ENCODE measurements at places on chromosomes 2 and 18.

DNA sequence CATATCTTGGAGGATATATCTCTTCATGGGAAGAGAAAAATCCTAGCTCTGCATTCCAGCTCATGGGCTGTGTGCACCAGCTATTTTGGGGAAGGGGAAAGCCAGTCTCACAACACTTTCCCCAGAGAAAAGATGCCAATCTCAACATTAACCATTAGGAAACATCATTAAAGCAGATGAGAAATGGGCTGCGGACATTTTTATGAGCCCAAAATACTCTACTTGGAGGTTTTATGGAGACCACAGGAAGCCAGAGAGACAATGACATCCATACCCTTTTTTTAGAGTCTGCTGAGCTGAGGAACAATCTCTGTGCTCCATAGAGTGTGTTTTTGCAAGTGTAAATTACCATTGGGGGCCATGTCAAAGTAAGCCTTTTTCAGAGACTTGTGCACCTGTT, 213.7 kb downstream of the TRIB2 start:
- no peak for DNase-seq

GRCh38 chr2:28348921-28349320, 43.7 kb upstream of the FOSL2 start:
- DNase-seq: no peak

GRCh38 chr18:40917056-40917455, 1038.0 kb upstream of the PIK3C3 start:
- no peak for DNase-seq

- no peak for DNase-seq
Observed at GRCh38 chr2:157375384-157375783, 49.8 kb upstream of the ERMN start.

GRCh38 chr18:51890762-51891161, 449.2 kb upstream of the DCC start:
- DNase-seq: no peak

DNA sequence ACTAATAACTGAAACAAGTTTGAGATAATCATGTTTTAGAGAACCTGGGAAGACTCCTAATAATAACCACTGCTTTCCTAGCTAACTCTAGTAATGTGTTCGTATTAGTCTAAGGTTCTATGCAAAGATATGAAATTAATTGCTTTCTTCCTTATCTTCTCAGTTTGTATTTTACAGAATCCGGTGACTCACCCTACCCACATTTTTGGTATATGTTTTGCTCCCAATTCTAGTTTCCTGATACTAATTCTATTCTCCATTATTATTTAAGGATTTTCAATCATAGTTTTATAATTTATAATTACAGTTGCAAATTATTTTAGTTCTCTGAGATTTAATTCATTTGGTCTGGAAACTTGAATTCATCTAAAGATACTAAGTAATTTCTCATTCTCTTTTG, 394.6 kb upstream of the SETBP1 start:
- no peak for DNase-seq

GRCh38 chr2:31475692-31476091, 61.1 kb upstream of the XDH start:
- no peak for DNase-seq

GRCh38 chr2:233240897-233241296, 10.6 kb upstream of the ATG16L1 start:
- DNase-seq: peak; percentile 28
